ENCODE measurements at places on chromosomes 3 and 15.
A peak's percentile ranks its signal among the peaks of the same experiment; 100 is the strongest.

DNA sequence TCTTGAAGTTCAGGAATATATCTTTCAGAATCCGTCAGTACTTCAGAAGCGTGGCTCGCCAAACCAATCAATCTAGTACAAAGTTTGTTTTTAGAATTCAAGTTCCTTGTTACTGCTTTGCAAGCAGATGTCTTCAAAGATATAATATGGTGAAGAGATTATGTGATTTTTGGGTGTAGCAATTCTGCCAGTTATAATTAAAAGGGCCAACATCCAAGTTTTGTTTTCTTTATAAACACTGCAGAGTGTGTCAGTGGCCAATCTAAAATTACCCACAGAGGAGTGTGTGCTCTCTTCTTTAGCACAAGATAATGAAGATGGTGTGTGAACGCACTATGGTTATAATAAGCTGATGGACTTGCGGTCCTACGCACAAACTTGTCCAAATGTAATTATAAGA, 493.6 kb upstream of the MDFIC2 start:
- peak; percentile 4 for DNase-seq

DNA sequence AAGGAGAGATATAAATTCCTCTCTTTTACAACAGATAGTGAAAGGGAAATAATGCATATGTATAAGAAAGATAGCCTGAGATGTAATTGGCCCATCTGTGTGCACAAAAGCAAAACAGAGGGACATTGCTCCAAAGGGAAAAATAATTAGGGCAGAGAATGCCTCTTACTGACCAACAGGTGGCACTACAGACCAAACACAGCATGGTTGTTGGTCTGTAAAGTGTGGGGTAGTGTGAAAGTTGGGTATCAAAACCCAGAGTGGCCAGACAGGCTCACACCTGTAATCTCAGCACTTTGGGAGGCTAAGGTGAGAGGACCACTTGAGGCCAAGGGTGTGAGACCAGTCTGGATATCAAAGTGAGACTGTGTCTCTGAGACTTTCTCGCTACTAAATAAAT, 4.5 kb upstream of the TLNRD1 start:
- DNase-seq: peak; percentile 61

DNA sequence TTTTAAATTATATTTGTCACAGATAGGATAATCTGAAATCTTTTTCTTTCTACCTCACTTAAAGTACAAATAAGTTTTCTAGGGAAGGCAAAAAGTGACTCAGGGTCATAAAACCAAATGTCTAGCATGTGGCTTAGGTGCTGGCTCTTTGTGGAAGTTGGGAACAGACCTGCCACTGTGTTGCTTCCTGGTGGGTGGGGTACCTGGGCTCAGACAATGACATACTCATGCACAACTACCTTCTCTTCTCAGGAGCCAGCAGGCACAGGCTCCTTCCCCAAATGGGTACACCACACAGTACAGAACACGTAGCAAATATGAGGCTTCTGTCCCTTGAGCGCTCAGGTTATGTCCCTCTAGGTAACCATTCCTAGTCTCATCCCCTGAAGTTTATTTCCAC, 40.1 kb upstream of the MUC13 start:
- DNase-seq: no peak

- no peak for DNase-seq
Observed at GRCh38 chr3:63613561-63613960, 38.9 kb upstream of the SNTN start.

DNA sequence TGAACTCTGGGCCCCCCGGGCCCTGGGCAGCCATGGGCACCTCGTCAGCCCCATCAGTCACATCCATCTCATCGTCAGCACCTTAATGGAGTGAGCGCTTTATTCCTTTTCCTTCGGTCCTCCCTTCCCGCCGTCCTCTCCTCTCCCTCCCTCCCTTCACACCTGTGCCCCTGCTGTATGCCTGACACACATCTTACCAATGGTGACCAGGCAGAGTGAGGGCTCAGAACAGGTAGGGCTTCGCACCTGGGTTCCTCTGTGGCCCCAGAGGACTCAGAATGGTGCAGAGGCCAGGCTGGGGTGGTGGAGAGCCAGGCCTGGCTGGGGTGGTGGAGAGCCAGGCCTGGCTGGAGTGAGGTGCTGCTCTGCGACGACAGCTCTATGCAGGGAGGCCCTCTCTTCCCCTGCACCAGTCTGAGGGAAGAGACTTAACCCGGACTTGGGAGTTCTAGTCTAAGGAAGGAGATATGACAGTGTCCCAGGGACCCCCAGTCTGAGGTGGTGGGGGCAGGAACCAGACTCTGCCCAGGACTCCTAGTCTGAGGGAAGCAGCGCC, 11.6 kb downstream of the C15orf39 start:
- no peak for DNase-seq

DNA sequence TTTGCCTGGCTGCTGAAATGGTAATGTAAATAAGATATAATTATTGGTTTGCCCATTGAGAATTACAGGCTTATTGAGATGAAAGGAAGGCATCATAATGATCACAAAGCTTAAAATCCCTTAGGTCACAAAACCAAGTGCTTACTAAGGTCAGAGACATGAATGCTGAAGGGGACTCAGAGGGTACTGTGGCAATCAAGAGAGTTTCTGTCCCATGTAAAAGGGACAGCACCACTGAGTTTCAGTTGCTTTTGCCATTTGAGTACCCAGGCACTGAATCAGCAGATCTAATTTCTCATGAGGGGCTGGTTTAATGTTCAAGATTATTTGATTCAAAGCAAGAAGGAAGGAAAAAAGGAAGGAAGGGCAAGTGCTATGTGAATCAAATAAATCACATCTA, 127.0 kb downstream of the PLOD2 start:
- no peak for DNase-seq

GRCh38 chr3:24793896-24794295, 299.2 kb upstream of the THRB start:
- no peak for DNase-seq

- DNase-seq: no peak
Observed at GRCh38 chr3:124540550-124541211, 189.6 kb upstream of the UMPS start.

- DNase-seq: no peak
Observed at GRCh38 chr15:63749330-63749942, 84.3 kb downstream of the HERC1 start.

DNA sequence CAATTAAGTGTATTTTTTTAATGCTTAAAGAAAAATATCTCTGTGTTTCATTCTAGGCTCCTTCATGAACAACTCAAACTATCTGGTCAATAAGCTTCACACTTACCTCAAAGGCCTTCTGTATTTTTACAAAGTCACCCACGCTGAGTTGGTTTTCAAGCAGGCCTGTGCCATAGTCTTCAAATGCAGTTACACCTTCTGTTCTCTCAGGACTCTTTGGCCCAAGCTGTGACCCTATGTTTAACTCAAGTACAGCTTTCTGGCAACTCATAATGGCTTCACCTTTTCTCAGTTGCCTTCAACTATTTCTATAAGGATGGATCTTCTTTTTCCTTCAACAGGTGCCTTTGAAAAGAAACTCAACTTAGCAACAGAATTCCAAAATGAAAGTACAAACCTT, 587 bp downstream of the WDR49 start:
- no peak for DNase-seq

- DNase-seq: peak; percentile 13
Observed at GRCh38 chr3:16033889-16034687, 140.4 kb upstream of the GALNT15 start.

- DNase-seq: no peak
Observed at GRCh38 chr15:57234156-57234555, 142.1 kb upstream of the CGNL1 start.

- DNase-seq: peak; percentile 59
Observed at GRCh38 chr15:31034152-31034551, 42.7 kb upstream of the MTMR10 start.

DNA sequence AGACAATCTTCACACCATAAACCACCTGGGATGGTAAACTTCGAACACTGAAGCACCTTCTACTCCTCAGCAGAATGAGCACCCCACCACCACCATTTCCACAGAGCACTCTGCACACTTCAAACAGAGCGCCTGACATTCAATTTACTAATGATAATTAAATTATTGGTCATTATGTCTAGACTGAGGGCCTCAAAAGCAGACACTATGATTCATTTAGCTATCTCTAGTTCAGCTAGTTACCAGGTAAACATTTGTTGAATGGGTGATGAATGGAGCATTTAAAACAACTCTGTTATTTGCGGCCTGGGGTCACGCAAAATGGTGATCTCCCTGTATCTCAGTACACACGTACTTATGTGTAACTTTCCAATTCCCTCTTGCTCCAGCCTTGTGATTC, 40.9 kb downstream of the ACAP2 start:
- DNase-seq: no peak

- DNase-seq: no peak
Observed at GRCh38 chr3:166177130-166177529, 339.9 kb upstream of the BCHE start.

DNA sequence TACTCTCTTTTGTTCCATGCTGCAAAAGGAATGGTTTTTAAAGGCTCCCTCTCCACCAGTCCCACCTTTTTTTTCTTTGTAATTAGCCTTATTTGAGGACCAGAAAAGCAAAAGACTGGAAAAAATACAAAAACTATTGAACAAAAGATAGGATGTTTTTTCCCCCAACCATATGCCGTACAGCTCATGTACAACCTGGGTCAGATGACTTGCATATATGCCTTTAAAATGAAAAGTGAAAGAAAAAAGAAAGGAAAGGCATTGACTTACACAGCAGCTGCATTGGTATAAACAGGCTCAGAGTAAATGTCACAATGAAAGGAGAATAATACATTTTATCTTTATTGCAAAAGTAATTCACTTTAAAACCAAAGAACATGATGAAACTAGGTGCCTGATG, 69.5 kb upstream of the CMC1 start:
- DNase-seq: no peak

- no peak for DNase-seq
Observed at GRCh38 chr3:197464794-197465193, 91.0 kb downstream of the BDH1 start.

Data from T47D (cell line).